Nephron progenitor cell (in vitro differentiated cells): ENCODE measurements at places on chromosomes 12 and 14.

DNA sequence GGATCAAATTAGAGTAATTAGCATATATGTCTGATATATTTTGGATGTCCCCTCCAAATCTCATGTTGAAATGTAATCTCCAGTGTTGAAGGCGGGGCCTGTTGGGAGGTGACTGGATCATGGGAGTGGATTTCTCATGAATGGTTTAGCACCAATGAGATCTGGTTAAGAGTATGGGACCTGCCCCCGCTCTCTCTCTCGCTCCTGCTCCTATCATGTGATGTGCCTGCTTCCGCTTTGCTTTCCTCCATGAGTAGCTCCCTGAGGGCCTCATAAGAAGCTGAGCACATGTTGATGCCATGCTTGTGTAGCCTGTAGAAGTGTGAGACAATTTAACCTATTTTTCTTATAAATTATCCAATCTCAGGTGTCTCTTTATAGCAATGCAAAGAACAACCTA is 73.1 kb downstream of the PAWR start:
- no peak for DNase-seq

GRCh38 chr12:58097741-58098140 is 156.4 kb downstream of the ATP23 start:
- DNase-seq: no peak

DNA sequence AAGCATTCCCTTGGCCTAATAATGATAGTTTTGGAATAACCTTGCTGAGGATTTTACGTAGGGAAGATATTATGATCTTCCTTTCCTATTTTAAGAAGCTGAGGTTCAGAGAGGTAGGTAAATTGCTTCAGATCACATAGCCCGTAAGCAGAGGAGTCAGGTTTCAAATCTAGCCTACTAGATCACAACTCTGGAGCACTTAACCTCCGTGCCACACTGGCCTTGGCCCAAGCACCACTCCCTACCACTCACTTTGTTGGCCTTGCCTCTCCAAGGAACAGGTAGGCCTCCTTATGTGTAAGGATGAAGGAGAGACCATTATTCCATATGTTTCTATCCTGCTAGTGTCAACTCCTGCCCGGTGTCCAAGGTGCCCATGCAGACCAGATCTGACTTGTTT is 12.4 kb upstream of the ACOT1 start:
- DNase-seq: no peak

GRCh38 chr12:57078519-57079404 is at the start of gene NEMP1:
Gene NEMP1 (minus strand): TSS chr12:57078791. CDS start chr12:57078745, 46 bp downstream.
- peak; percentile 90 for DNase-seq

DNA sequence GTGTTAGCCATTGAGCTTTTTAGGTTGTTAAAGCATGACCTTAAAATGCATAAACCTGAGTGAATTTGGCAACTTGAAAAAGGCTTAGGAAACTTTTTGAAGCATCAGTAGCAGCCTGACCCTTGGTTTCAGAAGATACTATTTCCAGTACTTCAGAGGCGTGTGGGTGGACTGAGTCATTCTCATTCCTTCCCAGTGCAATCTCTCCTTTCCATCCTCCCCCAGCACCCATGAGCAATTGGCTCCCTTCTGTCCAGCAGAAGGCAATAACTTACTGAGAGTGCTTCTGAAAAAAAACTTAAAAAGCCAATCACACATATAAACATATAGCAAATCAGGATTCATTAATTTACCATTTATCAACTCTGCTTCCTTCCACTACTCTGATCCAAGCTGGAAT is 299.3 kb upstream of the STXBP6 start:
- DNase-seq: no peak

GRCh38 chr12:104495786-104496185 is 39.0 kb downstream of the CHST11 start:
- no peak for DNase-seq

DNA sequence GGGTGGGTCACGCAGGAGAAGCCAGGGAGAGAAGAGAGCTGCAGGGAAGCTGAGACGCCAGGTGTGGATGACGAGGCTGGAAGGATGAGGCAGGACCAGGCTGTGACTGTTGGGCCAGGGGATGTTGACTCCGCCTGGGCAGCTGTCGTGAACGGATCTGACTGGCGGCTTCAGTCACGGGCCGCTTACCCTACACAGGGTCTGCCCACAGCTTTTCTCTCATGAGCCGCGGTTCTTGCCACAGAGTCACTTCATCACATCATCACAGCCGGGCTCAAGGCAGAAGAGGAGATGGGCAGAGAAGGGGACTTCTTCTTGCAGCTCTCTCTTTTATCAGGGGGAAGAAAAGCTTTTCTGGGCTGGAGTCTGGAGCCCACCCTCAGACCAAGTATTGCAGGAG is 7.7 kb downstream of the CLBA1 start:
- no peak for DNase-seq

DNA sequence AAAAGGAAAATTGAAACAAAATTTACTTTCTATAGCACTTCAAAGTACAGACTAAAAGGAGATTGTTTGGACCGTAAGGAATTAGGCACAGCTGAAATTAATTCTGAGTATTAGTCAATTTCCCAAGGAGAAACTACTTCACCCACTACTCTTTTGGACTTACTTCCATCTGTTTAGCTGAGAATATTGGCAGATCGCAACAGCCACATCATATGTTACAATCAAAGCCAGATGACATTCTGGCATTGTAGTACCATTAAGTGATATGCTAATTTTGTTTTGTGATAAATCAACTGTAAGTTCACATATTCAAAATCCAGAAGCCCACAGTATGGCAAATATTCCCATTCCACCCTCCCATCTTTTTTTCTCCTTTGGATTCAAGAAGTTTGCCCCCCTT is 47.1 kb upstream of the ANKS1B start:
- no peak for DNase-seq

DNA sequence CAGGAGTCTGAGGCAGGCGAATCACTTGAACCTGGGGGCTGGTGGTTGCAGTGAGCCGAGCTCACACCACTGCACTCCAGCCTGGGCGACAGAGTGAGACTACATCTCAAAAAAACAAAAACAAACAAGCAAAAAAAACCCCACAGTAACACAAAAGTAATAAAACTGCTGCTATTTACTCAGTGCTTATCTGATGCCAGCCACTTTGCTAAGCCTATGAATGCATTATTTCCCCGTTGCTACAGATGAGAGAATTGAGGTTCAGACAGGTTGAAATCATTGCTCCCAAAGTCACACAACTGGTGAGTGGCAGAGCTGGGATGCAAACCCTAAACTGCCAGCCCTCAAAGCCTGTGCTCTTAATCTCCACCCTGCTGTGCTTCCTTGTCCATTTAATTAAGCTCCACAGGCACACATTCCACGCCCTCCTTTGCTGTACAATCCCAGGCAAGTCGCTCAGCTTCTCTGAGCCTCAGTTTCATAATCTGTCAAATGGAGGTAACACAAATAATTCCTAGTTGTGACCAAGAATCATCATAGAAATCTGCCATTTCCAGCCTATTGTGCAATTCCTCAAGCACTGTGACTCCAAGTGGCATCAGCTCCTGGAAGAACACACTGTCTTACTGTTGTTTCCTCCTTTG is 5.7 kb upstream of the OAS3 start:
- DNase-seq: no peak

- no peak for DNase-seq
Observed at GRCh38 chr14:50541159-50541567, 8.8 kb upstream of the MAP4K5 start.

DNA sequence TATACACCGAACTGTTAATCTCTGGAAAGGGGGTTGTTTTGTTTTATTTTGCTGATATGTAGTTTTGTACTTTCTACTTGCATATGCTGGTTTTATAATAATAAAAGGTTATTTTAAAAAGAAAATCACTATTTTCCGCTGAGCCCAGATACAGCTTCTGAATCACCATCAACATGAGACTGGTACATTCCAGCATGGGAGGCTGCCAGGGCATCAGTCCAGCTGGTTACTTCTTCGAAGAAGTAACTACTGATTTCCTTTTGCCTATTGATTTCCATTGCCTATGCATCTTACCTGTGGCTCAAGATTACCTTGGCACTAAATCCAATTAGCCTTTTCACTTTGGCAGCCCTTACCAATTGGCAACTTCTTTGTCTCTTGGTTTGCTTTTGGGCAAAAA is 11.7 kb upstream of the OSBPL8 start:
- DNase-seq: no peak
